ENCODE measurements at places on chromosomes 6 and 20.

DNA sequence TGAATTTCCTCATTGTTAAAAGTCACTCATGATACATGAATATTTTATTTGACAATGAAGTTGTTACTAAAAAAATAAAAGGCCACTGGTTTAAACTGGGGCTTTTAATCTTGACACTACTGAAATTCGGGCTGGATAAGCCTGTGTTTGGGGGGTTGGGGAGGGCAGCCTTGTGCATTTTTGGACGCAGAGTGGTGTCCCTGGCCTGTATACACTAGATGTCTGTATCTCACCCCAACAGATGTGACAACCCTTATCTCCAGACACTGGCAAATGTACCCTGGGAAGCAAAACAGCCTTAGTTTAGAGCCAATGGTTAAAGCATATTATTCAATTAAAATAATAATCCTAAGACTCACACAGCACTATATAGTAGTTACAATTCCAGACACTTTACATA, 24.8 kb downstream of the MAN1A1 start:
- no peak for DNase-seq

DNA sequence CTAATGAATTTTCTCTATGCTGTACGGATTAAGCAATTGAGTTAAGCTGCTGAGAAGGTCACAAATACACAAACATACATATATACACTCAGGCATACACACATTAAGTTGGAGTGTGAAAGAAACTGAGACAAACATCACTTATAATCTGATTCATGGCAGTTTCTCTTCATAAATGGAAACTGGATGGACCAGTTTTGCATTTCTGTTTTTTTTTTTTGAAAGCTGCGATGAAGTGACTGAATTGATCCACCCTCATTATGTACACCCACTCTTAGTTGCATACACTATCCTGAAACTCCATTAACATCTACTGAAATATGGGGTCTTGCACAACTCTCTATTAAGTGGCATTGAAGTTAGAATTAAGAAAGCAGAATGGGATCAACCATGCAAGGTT, 32.9 kb upstream of the TENT5A start:
- no peak for DNase-seq

DNA sequence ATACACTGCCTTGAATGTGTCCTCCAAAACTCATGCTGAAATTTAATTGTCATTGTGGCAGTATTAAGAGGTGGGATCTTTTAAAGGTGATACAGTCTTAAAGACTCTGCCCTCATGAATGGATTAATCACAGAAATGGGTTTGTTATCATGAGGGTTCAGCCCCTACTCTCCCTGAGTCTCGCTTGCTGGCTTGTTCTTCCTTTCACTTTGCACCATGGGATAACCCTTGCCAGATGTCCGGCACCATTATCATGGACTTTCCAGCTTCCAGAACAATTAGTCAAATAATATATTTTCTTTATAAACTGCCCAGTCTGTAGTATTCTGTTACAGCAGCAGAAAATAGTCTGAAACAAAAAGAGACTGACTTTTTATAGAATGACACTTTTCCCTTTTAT, 67.9 kb upstream of the TENT5A start:
- no peak for DNase-seq

GRCh38 chr6:91161246-91161645, 574.4 kb upstream of the MAP3K7 start:
- DNase-seq, result no peak

DNA sequence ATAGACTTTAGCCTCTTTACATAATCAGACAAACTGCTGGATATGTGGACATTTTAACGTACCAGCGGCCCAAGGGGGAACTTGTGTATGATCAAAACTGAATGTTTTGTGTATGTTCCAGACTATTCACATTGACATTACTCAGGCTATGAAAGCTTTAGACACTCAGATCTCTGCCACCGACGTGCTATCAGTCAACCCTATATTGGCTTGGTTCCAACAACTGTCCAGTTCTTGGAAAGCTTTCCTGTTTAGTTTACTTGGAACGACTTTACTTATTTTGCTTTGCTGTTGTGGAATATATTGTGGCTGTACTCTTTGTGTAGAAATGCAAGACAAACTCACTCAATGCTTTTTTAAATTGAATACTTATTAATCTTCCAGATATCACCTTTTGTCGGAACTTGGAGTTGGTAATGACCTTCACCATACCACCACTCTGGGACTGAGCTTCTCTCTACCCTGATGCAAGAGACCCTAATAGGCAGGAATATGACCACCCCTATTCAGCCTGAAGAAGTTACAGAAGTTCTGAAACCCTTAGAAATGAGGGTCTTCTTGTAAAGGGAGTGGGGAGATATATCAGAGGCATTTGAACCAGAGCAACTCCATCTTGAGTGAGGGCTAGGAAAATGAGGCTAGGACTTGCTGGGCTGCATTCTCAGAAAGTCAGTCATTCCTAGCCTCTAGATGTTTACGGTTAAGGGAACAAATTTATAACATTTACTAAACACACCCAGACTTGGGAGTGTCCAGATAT, 49.0 kb upstream of the PAX1 start:
- no peak for DNase-seq

DNA sequence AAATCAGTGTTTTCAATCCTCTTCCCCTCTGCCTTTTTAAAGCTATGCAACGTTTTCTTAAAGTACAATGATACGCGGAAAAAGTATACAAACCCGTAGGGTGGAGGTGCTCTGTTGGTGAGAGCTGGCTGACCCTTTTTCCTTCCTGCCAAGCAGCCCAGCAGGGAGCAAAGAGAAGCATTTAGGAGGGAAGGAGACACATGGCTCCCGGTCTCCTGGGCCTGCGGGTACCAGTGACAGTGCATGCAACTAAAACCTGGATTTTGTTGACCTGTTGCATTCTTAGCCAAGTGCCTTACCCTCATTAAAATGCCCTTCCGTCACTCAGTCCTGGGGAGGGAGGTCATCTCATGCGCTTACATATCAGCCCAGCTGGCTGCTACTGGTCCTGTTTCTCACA, 87.2 kb downstream of the SLX4IP start:
- DNase-seq, result no peak

GRCh38 chr6:3128356-3129108, 10.0 kb downstream of the BPHL start:
- DNase-seq, result no peak

- no peak for DNase-seq
Observed at GRCh38 chr20:40997116-40997515, 31.5 kb upstream of the TOP1 start.

- no peak for DNase-seq
Observed at GRCh38 chr6:7180751-7181150, 73.0 kb downstream of the RREB1 start.

- no peak for DNase-seq
Observed at GRCh38 chr6:12119085-12119588, 107.0 kb downstream of the HIVEP1 start.

DNA sequence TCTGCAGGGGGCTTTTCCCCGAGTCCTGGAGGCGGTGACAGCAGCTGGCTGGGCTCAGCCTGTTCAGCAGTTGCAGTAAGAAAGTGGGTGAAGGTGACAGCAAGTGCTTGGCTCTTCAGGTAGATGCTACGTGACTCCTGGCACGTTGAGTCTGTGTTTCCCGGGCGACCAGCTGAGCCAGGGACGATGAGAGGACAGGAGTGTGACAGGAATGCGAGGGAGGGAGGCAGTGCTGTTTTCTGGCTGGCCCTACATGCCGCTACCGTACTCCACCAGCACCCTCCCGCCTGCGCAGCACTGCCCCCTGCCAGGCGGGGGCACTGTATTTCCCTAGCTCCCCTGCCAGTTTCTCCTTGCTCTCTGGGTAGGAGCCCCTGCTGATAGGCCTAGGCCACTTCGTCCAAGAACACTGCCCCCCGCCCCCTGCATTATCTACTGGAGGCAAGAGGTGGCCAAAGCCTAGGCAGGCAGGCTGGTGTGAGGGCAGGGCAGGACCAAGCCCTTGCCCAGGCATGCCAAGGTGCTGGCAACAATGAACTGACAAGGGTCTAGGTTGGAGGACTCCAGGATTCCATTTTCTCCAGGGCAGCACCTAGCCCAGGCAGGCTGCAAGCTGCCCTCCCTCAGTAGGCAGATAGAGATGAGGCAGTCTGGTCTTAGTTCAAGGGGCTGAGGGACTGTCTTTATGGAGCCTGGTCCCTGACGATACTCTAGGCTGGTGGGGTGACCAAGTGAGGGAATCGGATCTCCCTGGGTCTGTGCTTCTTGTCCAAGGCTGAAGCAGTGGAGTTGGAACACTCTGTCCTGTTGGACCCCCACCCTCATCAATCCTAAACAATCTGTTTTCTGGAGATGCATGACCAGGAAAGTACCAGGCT, 19.2 kb downstream of the MRPS18A start:
- DNase-seq, result peak; percentile 40
